MCF 10A (cell line): ENCODE measurements at places on chromosomes 3 and 15. TPM values are rescaled to one million over a fixed set of nuclear protein-coding genes. Genes with fewer than 3 reads are reported as not detected.

Gene SAMD7
- not detected in 2 replicates for total RNA-seq

Gene ESYT3
- total RNA-seq = 0.44 and 1.0 TPM in 2 replicates

Gene C3orf22
- not detected in 2 replicates for total RNA-seq

Gene ADCY5
- not detected in 2 replicates for total RNA-seq

Gene IL17RD
- 0.91 and 1.2 TPM in 2 replicates for total RNA-seq

Gene CAPN7
- 48.4 and 55.2 TPM in 2 replicates for total RNA-seq

Gene CYP1A2
- not detected in 2 replicates for total RNA-seq

DNA sequence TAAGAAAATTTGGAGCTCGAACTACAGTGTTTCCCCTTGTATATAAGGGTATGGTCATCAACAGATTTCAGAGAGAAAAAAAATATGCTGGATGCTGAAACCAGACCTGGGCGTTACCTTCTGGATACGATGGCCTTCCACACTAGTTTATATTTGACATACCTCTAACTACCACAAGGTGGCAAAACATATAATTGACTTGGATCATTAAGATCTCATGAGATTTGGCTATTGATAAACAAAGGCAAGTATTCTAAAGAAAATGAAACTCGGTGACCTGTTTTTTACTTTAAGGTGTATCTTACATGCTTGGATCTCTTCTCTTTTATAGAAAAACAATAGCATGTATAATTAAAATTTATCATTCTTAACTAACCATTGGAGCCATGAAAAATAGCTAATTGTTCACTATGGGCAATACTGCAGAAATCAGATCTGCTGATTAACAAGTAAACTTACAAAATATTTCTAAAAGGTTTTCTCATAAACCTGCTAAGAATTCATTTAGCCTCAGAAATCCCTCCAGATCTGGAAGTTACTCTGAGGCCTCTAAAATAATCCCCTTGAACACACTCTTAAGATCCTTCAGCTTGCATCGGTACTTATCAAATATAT is 300.6 kb upstream of the KCNH8 start:
- H3K27me3 ChIP-seq = no peaks in the 10 kb centered on the region
- no peak overlapping the region for H3K27ac ChIP-seq
- DNase-seq = peak; percentile 44
- no peak overlapping the region for H3K4me3 ChIP-seq
- H3K4me1 ChIP-seq = no peaks in the 10 kb centered on the region

- H3K4me1 ChIP-seq = peaks cover 6% of the 10 kb centered on the region
- H3K36me3 ChIP-seq = peaks cover 80% of the 10 kb centered on the region
- H3K27ac ChIP-seq = no peak overlapping the region
- H3K27me3 ChIP-seq = no peaks in the 10 kb centered on the region
- DNase-seq = no peak
These were observed 84.7 kb downstream of the RBPMS2 start for GRCh38 chr15:64690578-64691296.

- peak; percentile 30 for DNase-seq
- no peak overlapping the region for H3K4me3 ChIP-seq
- H3K27me3 ChIP-seq = no peaks in the 10 kb centered on the region
These were observed 634 bp downstream of the MINDY2 start for GRCh38 chr15:58771621-58772250.

GRCh38 chr15:74318376-74319137 is 48.9 kb downstream of the CYP11A1 start:
- no peak overlapping the region for H3K27ac ChIP-seq
- no peaks in the 10 kb centered on the region for H3K4me1 ChIP-seq
- DNase-seq = no peak
- peaks cover 8% of the 10 kb centered on the region for H3K27me3 ChIP-seq
- no peaks in the 10 kb centered on the region for H3K36me3 ChIP-seq
- H3K4me3 ChIP-seq = no peak overlapping the region

DNA sequence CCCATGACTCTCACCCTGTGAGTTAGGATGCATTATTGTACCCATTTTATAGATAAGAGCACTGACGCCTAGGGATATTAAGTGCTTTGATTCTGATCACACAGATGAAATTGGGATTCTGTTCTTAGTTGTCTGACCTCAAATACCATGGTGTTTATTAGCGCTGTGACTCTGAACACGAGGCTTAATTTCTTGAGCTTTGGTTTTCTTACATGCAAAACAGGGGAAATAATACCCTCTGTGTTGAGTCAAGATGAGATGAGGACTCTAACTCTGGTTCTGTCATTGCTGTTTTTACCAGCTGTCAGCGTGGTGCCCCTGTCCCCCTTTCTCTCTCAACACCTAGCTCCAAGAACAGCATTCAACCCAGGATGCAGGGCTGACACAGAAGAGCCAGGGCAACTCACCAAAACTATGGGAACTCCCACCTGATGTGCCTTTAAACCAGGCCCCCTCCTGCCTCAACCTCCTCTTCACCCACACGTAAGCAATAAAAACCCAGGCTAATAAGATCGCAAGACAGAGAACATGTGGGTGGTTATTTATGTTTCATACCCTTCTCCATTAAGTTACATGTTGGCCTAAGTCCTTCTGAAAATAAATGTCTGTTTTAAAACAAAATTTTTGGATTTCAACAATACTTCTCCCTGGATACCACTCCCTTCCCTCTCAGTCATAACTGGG is 100.1 kb upstream of the SPATA12 start:
- H3K4me1 ChIP-seq = no peaks in the 10 kb centered on the region
- no peak overlapping the region for H3K4me3 ChIP-seq
- H3K27me3 ChIP-seq = no peaks in the 10 kb centered on the region
- H3K27ac ChIP-seq = no peak overlapping the region
- DNase-seq = no peak

- no peaks in the 10 kb centered on the region for H3K27me3 ChIP-seq
- no peak overlapping the region for H3K27ac ChIP-seq
- H3K4me3 ChIP-seq = no peak overlapping the region
- H3K4me1 ChIP-seq = peaks cover 9% of the 10 kb centered on the region
- peak; percentile 33 for DNase-seq
These were observed 32.5 kb upstream of the TBL1XR1 start for GRCh38 chr3:177229791-177230190.

GRCh38 chr3:121748680-121749275 is 763 bp downstream of the GOLGB1 start:
- no peak overlapping the region for H3K27ac ChIP-seq
- no peak for DNase-seq
- no peak overlapping the region for H3K4me3 ChIP-seq
- peaks cover 6% of the 10 kb centered on the region for H3K36me3 ChIP-seq
- peaks cover 13% of the 10 kb centered on the region for H3K4me1 ChIP-seq

DNA sequence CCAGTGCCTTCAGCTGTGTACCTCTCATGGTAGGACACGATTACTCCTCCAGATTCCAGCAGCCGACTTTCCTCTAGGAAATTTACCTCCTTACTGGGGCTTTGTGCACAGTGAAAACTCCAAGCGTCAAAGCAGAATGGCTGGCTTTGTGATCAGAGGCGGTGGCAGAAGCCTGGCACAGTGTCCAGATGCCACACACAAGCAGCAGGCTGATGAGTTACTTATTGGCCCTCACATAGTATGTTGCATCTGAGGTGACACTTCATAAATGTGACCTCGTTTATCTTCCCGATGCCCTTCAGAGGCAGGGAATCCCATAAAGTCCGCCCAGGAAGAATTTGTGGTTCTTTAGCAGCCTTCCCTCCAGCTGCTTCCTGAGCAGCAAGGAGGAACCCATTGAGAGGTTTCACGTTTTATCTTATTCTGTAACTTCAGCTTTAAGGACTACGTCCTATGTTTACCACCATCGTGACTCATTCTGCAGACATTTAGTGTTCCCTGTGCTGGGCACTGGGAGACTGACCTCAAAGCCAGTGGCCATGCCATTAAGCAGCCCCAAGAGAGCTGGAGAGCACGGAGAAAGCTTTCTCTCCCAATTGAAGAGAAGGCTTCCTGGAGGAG is 107.1 kb upstream of the C15orf61 start:
- no peaks in the 10 kb centered on the region for H3K27me3 ChIP-seq
- peaks cover 5% of the 10 kb centered on the region for H3K36me3 ChIP-seq
- H3K4me1 ChIP-seq = peaks cover 13% of the 10 kb centered on the region

GRCh38 chr15:92336419-92336987 is 57.2 kb upstream of the ST8SIA2 start:
- H3K4me3 ChIP-seq = no peak overlapping the region
- H3K36me3 ChIP-seq = no peaks in the 10 kb centered on the region
- peaks cover 24% of the 10 kb centered on the region for H3K27me3 ChIP-seq
- H3K27ac ChIP-seq = no peak overlapping the region
- no peaks in the 10 kb centered on the region for H3K4me1 ChIP-seq

- H3K27ac ChIP-seq = peak overlapping the region; percentile 49
- peaks cover 89% of the 10 kb centered on the region for H3K36me3 ChIP-seq
- DNase-seq = peak; percentile 55
- no peaks in the 10 kb centered on the region for H3K27me3 ChIP-seq
- no peak overlapping the region for H3K4me3 ChIP-seq
- H3K4me1 ChIP-seq = peaks cover 36% of the 10 kb centered on the region
These were observed 8.6 kb upstream of the ISG20 start for GRCh38 chr15:88630141-88630721.

GRCh38 chr15:24054547-24055245 is 367.6 kb upstream of the NDN start:
- no peaks in the 10 kb centered on the region for H3K36me3 ChIP-seq
- H3K4me3 ChIP-seq = peak overlapping the region; percentile 56
- no peaks in the 10 kb centered on the region for H3K27me3 ChIP-seq
- no peak for DNase-seq
- no peaks in the 10 kb centered on the region for H3K4me1 ChIP-seq
- no peak overlapping the region for H3K27ac ChIP-seq

GRCh38 chr3:24428481-24428880 is 66.2 kb downstream of the THRB start:
- no peak overlapping the region for H3K27ac ChIP-seq
- no peaks in the 10 kb centered on the region for H3K4me1 ChIP-seq
- no peaks in the 10 kb centered on the region for H3K27me3 ChIP-seq
- no peaks in the 10 kb centered on the region for H3K36me3 ChIP-seq
- DNase-seq = no peak

- H3K36me3 ChIP-seq = peaks cover 12% of the 10 kb centered on the region
- H3K4me1 ChIP-seq = no peaks in the 10 kb centered on the region
- H3K27me3 ChIP-seq = no peaks in the 10 kb centered on the region
- H3K27ac ChIP-seq = no peak overlapping the region
These were observed 258.4 kb downstream of the GBE1 start for GRCh38 chr3:81503026-81503425.
